ENCODE measurements at places on chromosomes 16 and 17.
A peak's percentile ranks its signal among the peaks of the same experiment; 100 is the strongest.

DNA sequence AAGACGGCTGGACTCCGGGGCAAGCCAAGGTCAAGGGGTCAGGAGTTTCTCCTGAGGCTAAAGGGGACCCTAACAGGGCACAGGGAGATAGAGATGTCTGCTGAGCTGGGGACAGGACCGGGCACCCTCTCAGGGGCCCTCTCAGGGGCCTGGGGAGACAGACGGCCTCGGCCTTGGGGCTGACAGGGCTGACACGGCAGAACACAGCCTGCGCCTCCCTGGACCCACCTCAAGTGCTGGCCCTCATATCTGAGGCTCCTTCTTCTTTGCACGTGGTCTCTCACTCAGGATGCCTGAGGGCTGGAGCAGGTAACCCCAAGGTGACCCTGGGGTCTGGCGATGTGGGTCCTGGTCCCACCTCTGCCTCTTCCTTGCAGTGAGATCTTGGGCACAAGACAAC is 186.9 kb upstream of the TNRC6C start:
- ATAC-seq, result no peak

GRCh38 chr16:74954763-74955162 is 30.2 kb downstream of the WDR59 start:
- ATAC-seq, result no peak

DNA sequence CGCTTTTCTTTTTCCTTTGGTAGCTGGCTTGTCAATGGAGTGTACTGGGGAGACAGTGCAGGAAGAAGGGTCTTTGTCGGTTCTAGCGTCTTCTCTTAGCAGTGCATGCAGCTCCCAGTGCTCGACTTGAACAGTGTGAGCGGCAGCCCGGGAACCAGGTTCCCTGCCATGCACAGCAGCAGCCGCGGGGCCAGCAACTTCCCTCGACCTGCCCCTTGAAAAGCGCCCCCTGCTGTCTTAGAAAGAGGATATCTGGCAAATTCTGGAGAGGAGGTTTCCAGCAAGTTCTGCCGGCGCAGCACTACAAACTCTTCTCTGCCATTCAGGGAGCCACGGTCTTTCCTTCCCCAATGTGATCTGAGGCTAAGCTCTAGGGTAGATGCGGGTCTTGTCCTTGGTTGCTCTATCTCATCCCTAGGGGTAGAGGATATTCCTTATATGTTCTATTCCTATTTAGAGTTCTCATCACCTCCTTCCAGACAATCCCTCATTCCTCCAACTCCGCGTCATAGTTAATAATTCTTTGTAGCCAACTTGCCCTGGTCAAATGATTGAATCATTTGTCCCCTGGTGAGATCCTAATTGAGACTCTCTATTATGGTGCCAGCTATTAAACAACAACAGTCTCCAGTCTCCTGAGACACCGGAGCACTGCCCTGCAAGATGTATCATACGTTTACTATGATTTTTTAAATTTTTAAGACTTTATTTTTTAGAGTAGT is 451.3 kb downstream of the PMP22 start:
- ATAC-seq, result no peak

GRCh38 chr16:79639576-79640311 is 39.2 kb upstream of the MAF start:
- peak; percentile 26 for ATAC-seq

GRCh38 chr17:4180791-4181190 is 37.8 kb downstream of the CYB5D2 start:
- no peak for ATAC-seq

- no peak for ATAC-seq
Measured at GRCh38 chr17:54455251-54455868, 445.3 kb upstream of the TOM1L1 start.

DNA sequence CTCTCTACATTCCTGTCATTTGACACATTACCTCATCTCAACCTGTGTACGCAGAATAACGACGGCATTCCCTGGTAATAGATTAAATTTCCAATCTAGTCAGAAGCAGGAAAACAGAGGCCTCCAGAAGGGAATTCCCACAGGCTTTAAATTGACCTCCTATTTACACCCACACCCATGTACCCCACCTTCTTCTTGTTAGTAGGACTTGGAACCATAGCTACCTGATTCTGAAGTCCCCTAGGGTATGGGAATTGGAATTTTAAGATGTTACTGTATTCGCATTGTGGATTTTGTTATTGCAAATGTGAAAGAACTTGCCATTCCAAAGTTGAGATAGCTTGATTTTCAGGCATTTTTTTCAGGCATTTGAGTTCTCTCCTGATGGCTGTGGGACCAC is 377.5 kb upstream of the DYNLRB2 start:
- ATAC-seq, result peak; percentile 67

DNA sequence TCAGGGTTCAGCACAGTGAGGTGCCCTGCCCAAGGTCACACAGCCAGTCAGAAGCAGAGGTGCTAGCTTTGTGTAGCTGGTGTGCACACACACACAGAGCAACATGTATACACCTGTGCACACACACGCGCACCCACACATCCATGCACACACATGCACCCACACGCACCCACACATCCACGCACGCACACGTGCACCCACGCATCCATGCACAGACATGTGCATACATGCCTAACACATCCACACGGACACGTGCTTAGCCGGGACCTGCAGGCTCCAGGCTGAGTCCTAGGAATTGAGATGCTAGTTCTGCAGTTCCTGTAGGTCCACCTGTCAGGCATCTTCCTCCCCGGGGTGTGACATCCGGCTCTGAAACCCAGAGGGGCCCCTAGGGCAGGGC is 13.0 kb upstream of the DPEP1 start:
- no peak for ATAC-seq

- no peak for ATAC-seq
Measured at GRCh38 chr16:5820472-5820871, 722.9 kb upstream of the EEF2KMT start.

- ATAC-seq, result no peak
Measured at GRCh38 chr16:69286941-69287713, 24.0 kb upstream of the VPS4A start.

DNA sequence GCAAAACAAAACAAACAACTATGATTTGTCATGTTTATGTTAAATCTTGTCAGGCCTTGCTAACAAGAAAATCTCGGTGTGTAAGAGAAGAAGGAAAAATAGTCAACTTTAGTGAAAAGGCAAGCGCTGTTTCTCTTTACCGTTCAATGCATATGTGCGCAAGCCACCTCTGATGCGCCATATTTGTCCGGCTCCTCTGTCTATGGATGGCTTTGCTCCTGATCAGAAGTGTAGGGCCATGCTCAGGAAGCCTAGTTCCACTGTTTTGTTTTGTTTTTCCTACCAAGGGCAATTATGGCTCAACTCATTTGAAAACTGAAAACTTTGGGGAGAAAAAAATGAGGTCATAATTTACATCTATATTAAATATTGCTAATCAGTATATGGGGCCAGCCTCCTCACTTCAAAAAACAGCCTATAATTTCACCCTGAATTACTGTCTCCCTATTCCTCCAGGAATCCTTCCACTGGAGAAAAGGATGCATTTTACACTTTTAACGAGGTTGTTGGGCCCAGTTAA is 4.5 kb downstream of the MAF start:
- no peak for ATAC-seq

GRCh38 chr17:4742629-4743028 is 2.9 kb upstream of the CXCL16 start:
- ATAC-seq, result no peak

DNA sequence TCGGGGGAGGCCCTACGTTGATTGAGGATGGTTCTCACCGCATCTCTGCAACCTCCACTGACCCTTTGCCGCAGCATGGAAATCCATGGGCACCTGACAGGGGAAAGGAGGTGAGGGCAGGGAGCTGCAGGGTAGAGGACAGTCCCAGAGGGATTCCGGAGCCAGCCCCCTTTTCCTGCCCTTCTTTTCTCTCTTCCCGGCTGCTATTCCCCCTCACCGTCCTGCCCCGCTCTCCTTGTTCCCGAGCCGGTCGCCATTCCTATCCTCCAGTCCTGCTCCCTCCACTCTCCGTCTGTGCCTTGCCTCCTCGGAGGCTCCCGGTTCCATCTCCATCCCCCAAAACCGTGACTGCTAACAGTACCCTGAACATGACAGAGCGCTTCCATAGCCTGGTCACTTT is 4.8 kb downstream of the SPATA32 start:
- no peak for ATAC-seq

GRCh38 chr17:78014646-78015045 is 56.1 kb downstream of the TNRC6C start:
- ATAC-seq, result peak; percentile 90

DNA sequence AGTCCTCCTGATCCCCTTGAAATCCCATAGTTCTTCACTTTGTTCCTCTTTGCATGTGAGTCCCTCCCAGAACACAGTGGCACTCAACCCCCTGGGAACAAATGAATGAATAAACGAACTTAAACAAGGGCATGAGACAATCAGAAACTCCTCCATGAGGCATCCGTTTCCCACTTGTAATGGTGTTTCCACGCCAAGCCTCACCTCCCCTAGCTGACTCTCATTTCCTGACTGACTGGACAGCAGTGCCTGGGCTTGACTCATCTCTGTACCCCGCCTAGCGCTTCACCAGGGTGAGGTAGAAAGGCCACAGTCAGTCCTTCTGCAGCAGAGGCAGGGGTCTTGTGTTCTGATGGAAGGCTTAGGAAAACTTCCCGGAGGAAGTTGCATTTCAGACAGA is 14.2 kb downstream of the KIF1C start:
- peak; percentile 94 for ATAC-seq

GRCh38 chr17:60554377-60554788 is 28.3 kb upstream of the APPBP2 start:
- ATAC-seq, result no peak

DNA sequence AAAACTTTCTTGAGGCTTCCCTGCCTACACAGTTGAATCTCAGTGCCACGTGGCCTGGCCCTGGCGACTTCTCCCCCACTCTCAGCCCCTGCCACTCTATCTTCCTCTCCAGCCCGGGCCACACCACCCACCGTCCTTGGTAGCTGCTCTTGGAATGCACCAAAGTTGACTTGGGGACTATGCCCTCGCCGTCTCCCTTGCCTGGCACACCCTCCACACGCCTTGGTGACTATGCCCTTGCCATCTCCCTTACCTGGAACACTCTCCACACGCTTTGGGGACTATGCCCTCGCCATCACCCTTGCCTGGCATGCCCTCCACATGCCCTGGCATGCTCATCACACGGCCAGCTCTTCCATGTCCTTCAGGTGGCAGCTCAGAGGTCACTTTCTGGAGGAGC is 15.5 kb upstream of the TVP23A start:
- no peak for ATAC-seq

DNA sequence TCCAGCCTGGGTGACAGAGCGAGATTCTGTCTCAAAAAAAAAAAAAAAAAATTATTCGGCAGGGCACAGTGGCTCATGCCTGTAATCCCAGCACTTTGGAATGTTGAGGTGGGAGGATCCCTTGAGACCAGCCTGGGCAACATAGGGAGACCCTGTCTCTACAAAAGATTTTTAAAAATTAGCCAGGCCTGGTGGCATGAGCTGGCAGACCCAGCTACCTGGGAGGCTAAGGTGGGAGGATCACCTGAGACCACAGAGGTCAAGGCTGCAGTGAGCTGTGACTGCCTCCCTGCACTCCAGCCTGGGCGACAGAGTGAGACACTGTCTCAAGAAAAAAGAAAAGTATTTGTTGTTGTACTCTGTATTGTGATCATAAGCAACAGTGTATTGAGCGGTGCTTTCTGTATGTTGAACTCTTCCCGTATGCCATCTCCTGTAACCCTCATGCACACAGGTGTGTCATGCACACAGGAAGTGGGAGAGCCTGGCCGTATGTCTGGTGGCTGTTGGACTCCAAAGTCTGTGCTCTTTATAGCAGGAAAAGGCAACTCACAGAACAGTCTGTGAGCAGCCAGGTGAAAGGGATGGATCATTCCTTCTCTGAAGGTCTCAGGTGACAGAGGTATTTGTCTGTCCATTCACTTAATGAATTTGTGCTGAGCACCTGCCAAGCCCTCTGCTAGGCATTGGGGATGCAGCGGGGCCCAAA is 17.1 kb downstream of the CDH1 start:
- no peak for ATAC-seq

GRCh38 chr16:4371357-4372000 is at the start of gene VASN:
TSS of gene VASN (plus strand) at chr16:4371848. CDS start at chr16:4380878, 9,030 bp downstream.
- ATAC-seq, result peak; percentile 76

GRCh38 chr17:44865231-44865660 is 17.6 kb downstream of the HIGD1B start:
- peak; percentile 86 for ATAC-seq

- peak; percentile 97 for ATAC-seq
Measured at GRCh38 chr16:55944377-55944802, 69.2 kb upstream of the CES5A start.

- ATAC-seq, result peak; percentile 72
Measured at GRCh38 chr16:12095275-12096156, 119.0 kb downstream of the SNX29 start.

- peak; percentile 40 for ATAC-seq
Measured at GRCh38 chr16:84583995-84584394, 33.9 kb downstream of the COTL1 start.

- no peak for ATAC-seq
Measured at GRCh38 chr16:30899794-30900193, 3.4 kb downstream of the CTF1 start.

- ATAC-seq, result no peak
Measured at GRCh38 chr17:72677714-72678390, 414.6 kb downstream of the SLC39A11 start.

All from motor neuron (in vitro differentiated cells).